ENCODE measurements at places on chromosomes 1 and 21.

DNA sequence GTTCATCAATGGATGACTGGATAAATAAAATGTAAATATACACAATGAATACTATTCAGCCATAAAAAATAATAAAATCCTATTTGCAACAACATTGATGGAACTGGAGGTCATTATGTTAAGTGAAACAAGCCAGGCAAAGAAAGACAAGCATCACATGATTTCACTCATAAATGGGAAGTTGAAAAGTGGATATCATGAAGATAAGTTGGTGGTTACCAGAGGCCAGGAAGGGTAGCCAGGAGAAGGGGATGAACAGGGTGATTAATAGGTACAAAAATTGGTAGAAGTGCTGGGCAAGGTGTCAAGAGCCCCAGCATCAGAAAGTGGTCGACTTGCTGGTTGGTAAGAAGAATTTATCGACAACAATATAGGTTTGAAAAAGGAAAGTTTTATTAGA, 1.3 kb upstream of the PARK7 start:
- no peak for DNase-seq

- DNase-seq = no peak
Observed at GRCh38 chr1:81392526-81393226, 408.1 kb upstream of the ADGRL2 start.

DNA sequence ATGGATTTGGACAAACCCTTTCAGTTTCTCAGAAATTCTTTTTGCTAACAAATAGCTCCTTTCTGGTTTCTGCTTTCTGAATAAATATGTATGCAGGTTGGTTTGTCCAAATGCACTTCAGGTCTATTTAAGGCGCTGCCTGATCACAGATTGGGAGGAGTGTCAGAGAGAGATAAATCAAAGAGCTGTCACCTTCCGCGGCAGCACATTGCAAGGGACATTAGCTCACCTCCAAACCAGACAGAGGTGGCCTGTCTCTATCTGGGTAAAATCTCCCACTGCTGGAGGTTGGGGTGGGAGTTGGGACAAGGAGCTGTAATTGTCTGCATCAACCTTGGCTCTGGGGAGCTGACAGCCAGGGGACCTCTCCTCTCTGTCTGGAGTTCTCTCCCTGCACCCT, 25.2 kb downstream of the PRAMEF20 start:
- DNase-seq = no peak

DNA sequence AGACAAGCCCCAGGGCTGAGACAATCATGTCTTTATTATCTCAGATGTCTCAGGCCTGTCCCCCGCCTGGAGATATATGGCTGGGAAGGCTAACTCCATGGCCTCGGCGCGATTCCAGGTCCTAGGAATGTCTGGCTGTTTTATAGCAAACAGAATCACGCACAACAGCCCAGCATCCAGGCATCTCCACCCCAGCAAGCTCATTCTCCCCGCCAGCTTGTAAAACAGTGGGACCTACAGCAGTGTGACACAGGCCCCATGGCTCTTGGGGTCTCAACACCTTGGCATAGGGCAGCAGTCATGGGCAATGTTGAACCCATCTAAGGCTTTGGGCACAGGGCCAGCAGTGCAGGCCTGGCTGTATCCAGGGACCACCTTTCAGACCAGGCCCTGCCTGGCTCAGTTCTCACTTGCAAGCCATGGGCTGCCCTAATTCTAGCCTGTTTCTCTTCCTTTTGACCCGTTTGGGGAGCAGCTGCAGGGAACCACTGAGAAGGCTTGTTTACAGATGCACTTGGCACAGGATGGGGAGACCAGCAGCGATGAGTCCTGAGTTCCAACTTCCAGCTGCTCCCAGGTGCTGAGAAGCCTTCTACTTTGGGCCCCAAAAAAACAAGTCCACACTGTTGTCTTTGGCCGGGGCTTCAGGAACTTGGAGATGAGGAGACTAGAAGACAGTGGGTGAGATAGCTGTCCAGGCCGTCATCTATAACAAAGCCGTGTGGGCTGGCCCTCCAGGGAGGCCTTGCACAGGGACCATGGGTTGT, 34.4 kb downstream of the WNT4 start:
- DNase-seq = no peak

DNA sequence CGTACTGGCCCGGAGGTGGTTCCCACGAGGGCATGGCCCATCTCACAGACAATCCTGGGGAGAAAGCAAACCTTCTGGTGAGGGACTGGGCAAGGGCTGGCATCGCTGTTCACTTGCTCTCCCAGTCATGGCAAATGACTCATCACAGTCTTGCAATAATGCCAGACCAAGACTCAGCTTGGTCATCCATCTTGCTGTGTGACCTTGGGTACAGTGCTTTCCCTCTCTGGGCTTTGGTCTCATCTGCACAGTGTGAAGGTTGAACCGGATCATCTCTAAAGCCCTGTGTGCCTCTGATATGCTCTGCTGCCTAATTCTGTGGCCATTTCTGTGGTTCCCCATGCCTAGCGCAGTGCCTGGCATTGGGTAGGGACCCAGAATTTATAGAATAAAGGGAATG, 143.6 kb upstream of the CD34 start:
- DNase-seq = no peak

GRCh38 chr1:15027515-15027986, 126.0 kb upstream of the TMEM51 start:
- DNase-seq = no peak

DNA sequence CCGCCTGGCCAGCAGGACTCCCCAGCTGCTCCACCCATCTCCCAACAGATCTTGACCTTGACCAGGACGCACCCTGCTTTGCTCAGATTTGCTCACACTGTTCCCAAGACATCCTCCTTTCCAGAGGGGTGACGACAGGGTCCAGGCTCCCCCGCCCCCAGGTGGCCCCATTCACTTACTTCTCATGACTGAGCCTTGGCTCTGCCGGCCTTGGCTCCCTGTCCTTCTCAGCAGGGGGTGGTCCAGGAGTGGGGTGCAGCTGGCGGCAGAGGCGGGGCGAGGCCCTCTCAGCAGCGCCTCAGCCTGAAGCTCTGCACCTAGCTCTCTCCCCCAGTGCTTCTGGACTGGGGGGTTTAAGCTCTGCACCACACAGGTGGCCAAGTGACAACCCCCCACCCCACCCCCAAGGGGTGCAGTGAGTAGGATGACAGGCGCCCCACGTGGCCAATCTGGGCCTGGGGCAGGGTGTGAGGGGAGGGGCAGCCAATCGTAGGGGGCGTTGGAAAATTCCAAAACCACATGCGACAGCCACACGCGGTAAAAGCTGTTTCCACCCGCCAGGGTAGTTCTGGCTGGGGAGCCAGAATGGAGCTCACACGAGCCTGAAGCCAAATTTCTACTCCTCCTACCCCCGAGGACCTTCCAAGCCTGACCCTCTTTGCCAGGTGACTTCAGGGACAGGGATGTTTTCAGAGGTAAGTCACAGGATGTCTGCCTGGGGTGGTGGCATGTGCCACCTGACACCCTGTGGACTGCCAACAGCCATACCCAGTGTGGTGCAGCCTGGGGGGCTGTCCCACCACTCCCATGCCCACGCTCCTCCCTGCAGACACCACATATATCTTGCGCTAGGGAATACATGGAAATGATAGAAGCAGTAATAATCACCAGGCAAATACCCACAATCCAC, 5.6 kb downstream of the RORC start:
- no peak for DNase-seq

- DNase-seq = no peak
Observed at GRCh38 chr1:55726994-55727393, 511.8 kb upstream of the USP24 start.

GRCh38 chr1:89870998-89871397, 50.2 kb downstream of the LRRC8D start:
- DNase-seq = no peak
